Amygdala (tissue), 56 donors: ENCODE measurements at places on chromosomes 12 and 14.

DNA sequence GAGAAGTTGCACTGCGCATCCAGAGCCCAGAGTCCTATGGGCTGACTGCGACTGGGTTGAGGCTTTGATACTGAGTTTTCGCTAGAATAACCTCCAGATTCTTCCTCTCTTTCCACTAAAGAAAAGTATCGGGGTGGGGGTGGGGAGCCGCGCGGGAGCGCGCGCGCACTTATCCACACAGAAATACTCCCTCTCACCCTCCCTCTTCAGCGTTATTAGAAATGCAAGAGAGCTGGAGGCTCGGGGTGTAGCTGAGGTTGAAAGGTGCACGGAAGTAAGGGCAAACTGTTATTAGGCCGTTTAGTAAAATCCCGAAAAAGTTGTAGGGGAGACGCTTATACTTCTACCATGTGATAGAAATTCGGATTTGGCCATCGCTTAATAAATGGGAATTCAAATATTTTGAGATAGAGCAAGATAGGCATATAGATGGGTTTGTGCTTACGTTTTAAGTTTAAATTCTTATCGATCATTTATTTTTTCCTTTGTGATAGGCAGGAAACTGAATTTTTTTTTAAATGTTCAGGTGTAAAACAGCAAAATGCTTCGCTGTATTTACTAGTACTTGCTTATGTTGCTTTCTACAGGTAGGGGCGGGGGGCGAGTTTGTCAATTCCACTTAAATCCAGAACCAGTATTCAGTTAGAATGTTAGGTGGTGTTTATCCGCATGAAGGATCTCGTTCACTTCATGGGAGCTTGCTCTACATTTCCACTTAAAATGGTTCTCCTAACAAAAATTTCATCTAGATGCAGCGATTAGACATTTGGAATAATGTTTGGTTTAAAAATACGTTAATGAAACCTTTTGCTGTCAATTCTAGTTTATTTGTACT lies 1.1 kb downstream of the ARHGAP5 start:
- DNase-seq: peak; percentile 25

- DNase-seq: no peak
These were observed 10.8 kb upstream of the LRP1-AS start for GRCh38 chr12:57158186-57158585.

GRCh38 chr12:107560165-107560898 lies 125.3 kb upstream of the PWP1 start:
- DNase-seq: no peak

- DNase-seq: no peak
These were observed 22.5 kb downstream of the SLC38A6 start for GRCh38 chr14:61003571-61003970.

GRCh38 chr14:102479107-102479506 lies 30.5 kb downstream of the ANKRD9 start:
- DNase-seq: no peak

GRCh38 chr12:42213023-42213422 lies 25.0 kb downstream of the YAF2 start:
- DNase-seq: no peak

- DNase-seq: no peak
These were observed 15.0 kb upstream of the FOXG1 start for GRCh38 chr14:28751467-28752058.

DNA sequence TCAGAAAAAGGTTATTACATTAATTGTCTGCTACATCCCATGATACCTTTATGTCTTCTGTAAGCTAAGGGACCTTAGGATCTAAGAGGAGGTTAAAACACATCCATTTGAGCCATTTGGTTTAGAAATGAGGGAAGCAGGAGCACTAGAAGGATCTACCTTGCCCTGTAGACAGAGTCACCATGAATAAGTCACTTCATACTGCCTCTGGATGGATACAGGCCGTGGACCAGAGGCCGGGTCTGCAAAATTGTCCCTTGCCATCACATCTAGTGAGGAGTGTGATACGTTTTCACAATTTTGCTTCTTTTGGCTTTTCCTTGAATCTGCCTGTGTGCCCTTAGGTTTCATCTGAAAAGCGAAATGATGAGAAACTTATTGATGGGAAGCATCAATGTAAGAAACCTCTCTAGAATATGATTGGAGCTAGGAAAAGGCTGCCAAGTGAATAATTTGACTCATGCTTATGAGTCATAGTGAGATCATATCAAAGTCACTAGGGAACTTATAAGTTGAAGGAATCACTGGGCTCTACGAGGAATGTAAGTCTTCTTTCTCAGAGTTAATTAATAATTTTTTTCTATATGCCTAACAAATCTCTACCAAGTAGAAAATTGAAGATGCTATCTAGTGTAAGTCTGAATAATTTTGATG lies 10.8 kb downstream of the GLRX5 start:
- no peak for DNase-seq

GRCh38 chr12:128026696-128027574 lies 240.0 kb upstream of the TMEM132C start:
- DNase-seq: no peak

- DNase-seq: peak; percentile 21
These were observed 3.1 kb downstream of the MAP3K12 start for GRCh38 chr12:53495903-53496751.

GRCh38 chr12:110269622-110270124 lies 11.4 kb upstream of the ATP2A2 start:
- DNase-seq: no peak

DNA sequence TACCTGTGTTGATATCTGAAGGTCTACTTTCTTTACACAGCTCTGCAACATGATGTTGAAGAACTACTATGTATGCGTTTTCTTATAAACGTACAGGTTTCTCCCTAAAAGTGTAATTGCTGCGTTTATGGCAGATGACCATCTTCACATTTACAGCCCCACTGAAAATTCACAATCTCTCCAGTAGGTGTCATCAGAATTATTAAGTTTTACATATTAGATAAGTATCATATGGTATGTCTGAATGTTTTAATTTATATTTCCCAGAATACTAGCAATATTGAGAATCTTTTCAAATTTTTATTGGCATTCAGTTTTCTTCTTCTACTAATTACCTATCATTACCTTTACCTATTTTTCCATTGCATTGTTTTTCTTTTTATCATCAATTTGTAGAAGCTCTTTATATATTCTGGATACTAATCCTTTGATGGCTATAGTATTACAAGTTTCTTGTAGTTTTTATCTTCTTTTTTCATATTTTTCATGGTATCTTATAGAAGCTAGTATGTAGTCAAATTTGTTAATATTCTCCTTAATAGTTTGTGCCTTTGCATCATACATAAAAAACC lies 123.5 kb downstream of the CAPZA3 start:
- no peak for DNase-seq

DNA sequence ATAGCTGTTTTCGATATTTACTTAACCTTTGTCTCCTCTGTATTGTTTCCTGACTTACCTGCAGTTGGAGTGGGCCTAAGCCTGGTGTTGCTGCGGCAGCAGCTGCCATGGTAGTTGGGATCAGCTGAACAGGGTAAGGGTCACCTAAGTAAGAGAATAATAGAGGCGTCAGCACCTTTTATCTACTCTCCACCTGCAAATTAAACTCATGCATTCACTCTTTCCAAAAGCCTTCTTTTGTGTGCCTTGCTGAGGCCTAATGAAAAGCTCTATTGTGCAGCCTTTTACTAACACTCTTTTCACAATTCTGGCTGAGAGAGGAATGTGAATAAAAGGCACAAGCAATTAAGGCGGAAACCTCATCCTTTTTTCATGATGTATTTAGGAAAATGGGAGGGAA lies 308.7 kb downstream of the SOX5 start:
- DNase-seq: no peak

GRCh38 chr12:78698747-78699146 lies 165.8 kb upstream of the SYT1 start:
- no peak for DNase-seq

DNA sequence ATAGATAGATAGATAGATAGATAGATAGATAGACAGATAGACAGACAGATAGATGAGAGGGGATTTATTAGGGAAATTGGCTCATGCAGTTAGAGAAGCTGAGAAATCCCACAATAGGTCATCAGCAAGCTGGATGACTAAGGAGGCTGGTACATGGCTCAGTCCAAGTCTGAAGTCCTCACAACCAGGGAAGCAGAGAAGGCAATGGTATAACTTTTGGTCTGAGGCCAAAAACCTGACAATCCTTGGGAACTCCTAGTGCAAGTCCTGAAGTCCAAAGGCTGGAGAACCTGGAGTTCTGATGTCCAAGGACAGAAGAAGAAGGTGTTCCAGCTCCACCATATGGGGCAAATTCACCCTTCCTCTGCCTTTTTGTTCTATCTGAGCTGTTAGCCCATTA lies 517.6 kb upstream of the ATP2B1 start:
- DNase-seq: no peak

GRCh38 chr12:46266382-46266791 lies 2.5 kb downstream of the SLC38A1 start:
- DNase-seq: no peak

- DNase-seq: no peak
These were observed 89.2 kb upstream of the PCED1B start for GRCh38 chr12:46990211-46990610.

GRCh38 chr12:106984588-106985137 lies 2.3 kb downstream of the MTERF2 start:
- no peak for DNase-seq

- no peak for DNase-seq
These were observed 192.9 kb downstream of the C12orf75 start for GRCh38 chr12:105523164-105524057.

GRCh38 chr12:83390186-83390585 lies 703.5 kb downstream of the TMTC2 start:
- no peak for DNase-seq
